ENCODE measurements at places on chromosomes 7 and 10. TPM values are rescaled to one million over a fixed set of nuclear protein-coding genes. Genes with fewer than 3 reads are reported as not detected.

The CCM2 gene
- total RNA-seq, result 32.3 TPM

DNA sequence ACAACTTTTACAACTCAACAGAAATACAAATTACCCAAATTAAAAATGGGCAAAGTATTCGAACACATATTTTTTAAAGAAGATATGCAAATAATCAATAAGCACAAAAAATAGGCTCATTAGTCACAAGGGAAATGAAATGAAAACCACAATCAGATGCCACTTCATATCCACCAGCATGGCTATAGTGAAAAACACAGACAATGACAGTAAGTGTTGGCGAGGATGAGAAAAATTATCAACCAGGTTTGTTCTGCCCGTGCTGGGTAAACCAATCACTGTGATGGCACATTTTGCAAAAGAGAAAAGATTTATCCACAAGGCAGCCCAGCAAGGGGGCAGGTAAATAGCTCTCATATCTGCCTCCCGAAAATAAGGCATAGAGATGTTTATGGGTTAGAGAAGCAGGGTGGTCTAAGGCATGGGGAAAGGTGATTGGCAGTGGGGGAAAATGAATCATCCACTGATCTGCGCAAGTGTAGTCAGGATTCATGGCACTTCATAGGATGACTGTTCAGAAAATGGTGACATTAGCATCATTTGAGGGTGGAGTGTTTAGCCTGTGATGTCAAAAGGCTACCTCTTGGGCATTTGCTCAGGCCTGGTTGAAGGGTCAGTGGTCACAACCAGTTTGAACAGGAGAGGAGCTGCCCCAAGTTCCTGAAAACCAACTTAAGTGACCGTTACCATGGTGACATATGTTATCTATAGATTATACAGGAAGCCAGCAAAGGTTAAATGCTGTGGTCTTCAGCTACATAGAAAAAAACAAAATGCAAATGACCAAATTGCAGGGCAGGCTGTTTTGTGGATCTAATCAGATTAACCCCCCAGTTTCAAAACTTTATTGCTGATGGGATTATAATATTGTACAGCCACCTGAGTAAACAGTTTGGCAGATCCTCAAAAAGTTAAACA lies 8.0 kb upstream of the CFAP70 start:
- DNase-seq, result no peak

GRCh38 chr10:128043259-128044045 lies 82.8 kb downstream of the MKI67 start:
- DNase-seq, result no peak

The CALHM2 gene
- 58.3 TPM for total RNA-seq

The TMEM229A gene
- not detected for total RNA-seq

- no peak for DNase-seq
Observed at GRCh38 chr10:85544956-85545355, 821.6 kb downstream of the GRID1 start.

The TSPAN13 gene
- total RNA-seq, result 42.6 TPM

DNA sequence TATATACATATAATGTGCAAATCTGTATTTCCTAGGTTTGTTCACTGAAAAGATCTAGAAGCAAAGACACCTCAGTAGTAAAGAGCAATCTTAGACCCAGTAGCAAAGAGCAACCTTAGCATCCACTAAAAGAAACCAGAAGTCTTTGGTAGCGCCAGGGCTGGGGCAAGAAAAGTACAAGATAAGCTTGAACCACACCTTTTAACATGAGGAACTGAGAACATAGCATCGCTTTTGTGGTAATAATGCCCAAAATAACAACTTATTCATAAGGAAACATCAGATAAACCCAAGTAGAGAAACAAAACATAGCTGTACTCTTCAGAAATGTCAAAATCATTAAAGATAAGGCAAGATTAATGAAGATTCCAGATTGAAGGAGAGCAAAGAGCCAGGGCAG lies 173.4 kb downstream of the IMMP2L start:
- no peak for DNase-seq

DNA sequence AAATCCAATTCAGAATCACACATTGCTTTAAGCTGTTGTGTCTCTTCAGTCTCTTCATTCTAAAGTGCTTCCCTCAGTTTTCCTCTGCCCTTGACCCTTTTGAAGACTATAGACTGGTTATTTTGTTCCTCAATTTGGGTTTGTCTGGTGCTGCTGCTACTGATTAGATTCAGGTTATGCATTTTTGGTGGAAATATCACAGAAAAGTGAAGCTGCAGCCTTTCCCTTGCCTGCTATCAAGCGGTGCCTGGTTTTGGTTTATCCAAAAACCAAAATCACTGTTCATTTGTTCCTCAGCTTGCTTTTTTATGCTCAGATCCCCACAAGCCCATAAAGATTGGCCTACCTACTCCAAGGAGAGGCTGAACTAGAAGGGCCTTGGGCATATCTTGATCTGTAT lies 55.2 kb downstream of the ELMO1 start:
- no peak for DNase-seq

GRCh38 chr7:80018941-80019808 lies 115.5 kb upstream of the GNAI1 start:
- no peak for DNase-seq

- no peak for DNase-seq
Observed at GRCh38 chr10:117246997-117247671, 6.2 kb downstream of the SLC18A2 start.

The NUDT13 gene
- 4.2 TPM for total RNA-seq

- no peak for DNase-seq
Observed at GRCh38 chr10:80772596-80772995, 234.9 kb downstream of the SH2D4B start.

- no peak for DNase-seq
Observed at GRCh38 chr10:101867931-101868330, 24.3 kb upstream of the KCNIP2 start.

GRCh38 chr10:78516236-78516635 lies 482.6 kb downstream of the RPS24 start:
- DNase-seq, result no peak

DNA sequence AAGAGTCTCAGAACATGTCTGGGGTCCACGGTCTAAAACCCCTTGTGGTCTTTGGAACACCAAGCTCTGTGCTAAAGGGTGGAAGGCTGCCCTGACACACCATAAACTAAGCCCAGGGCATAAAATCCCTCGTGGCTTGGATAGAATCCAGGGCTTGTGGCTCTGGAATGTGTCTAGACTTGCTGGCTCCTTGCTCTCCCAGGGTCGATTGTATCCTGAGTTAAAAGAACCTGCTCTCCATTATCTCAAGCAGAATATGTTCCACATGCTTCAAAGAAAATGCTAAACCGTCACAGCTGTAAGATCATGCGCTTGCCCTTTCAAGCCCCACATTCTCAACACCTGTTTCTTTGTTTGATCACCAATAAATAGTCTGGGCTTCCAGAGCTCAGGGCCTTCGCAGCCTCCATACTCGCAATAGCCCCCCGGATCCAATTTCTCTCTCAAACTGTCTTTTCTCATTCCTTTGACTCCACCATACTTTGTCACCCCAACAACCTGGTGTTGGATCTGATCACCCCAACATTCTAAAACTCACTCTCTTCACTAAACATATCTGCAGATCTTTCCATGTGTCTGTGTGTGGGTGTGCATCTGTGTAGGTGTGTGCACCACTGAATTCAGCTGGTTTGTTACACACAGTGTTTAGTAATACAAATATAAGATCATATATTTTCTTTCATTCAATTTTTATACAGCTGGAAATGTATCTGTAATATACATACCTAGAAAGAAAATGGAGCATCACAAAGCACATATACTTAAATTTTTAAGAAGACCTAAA lies 238.5 kb downstream of the ZMYND11 start:
- peak; percentile 43 for DNase-seq
